Inflammatory macrophage (primary cell): ENCODE measurements at places on chromosomes 2 and 18.
A peak's percentile ranks its signal among the peaks of the same experiment; 100 is the strongest.

DNA sequence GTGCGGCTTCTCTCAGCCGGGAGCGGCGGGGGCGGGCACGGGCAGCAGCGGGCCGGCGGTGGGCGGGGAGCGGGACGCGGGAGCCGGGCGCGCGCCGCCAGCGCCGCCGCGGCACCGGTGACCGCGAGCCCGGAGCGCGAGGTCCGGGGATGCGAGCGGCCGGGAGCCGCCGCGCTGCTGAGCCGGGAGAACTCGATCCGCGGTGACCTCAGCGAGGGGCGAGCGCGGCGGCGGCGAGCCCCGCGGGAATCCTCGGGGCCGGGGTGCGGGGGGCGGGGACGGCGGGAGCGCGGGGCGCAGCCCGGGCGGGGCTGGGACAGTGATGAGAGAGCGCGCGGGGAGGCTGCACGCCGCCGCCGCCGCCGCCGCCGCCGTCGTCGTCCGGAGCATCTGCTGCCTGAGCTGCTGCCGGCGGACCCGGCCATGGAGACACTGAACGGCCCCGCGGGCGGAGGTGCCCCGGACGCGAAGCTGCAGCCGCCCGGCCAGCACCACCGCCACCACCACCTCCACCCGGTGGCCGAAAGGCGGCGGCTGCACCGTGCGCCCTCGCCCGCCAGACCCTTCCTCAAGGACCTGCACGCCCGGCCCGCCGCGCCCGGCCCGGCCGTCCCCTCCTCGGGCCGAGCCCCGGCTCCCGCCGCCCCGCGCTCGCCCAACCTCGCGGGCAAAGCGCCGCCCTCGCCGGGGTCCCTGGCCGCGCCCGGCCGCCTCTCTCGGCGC is at the start of gene MTCL1:
Gene MTCL1 (plus strand): TSS at position 319 of the 723 bp plus-strand sequence. CDS start 105 bp downstream, at position 424.
- DNase-seq = peak; percentile 13

DNA sequence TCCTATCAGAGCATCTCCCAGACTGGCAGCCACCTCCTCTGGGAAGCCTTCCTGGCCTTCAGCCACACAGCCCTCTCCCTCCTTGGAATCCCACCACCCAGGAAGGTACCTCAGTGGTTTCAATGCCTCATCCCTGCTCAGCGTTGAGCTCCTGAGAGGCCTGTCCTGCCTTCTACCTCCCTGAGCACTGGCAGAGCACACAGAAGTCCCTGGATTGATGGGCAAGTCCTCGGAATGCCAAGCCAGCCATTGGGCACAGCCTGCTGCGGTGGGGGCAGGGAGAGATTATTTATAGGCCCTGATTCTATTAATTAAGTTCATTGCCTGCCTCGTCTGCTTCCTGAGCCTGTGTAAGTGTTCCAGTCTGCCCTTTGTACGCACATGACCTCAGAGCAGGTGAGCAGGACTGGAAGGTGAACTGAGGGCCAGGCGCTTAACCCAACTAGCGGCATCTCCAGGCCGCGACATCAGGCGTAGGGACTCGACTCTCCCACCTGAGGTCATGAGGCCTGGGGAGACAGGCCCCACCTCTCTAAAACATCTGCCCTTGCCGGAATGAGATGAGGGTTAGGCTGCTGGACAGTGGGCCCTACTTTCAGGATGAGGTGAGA is 63.4 kb downstream of the SMAD7 start:
- no peak for DNase-seq

DNA sequence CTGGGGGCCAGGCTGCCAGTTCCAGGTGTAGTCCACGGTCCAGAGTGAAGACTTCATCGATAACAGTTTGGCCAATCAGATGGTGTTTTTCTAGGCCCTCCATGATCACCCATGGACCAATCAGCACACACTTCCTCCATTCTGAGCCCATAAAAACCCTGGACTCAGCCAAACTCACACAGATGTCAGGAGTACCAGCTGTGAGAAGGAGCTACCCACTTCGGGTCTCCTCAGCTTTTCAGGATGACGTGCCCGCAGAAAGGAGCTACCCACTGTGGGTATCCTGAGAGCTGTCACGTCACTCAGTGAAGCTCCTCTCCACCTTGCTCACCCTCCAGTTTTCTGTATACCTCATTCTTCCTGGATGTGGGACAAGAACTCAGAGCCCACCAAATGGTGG is 210.0 kb upstream of the RASGRP3 start:
- DNase-seq = no peak

DNA sequence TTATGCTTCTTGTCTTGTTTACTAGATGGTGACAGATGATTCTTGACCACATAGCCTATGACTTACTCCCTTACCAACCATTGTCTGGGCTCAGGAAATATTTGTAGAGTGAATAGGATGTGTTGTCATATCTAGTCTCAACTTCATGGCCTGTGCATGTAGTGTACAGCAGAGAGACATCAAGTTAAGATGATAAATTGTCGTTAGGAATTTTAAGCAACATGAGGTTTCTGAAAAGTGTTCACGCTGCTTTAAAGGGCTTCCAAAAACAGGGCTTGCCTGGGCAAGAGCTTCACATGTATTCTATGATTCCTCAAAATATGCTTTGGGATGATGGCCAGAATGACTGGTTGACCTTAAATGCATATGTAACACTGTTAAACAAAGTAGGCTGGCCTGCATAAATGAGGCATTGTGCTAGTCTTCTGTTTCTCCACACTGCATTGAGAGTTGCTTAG is 424.0 kb downstream of the RND3 start:
- DNase-seq = no peak

GRCh38 chr2:222693837-222694236 is 22.4 kb downstream of the MOGAT1 start:
- DNase-seq = peak; percentile 32

- no peak for DNase-seq
Measured at GRCh38 chr2:121351521-121352318, 66.7 kb upstream of the TFCP2L1 start.

GRCh38 chr18:23934252-23934651 is 80.3 kb upstream of the TTC39C start:
- DNase-seq = no peak

DNA sequence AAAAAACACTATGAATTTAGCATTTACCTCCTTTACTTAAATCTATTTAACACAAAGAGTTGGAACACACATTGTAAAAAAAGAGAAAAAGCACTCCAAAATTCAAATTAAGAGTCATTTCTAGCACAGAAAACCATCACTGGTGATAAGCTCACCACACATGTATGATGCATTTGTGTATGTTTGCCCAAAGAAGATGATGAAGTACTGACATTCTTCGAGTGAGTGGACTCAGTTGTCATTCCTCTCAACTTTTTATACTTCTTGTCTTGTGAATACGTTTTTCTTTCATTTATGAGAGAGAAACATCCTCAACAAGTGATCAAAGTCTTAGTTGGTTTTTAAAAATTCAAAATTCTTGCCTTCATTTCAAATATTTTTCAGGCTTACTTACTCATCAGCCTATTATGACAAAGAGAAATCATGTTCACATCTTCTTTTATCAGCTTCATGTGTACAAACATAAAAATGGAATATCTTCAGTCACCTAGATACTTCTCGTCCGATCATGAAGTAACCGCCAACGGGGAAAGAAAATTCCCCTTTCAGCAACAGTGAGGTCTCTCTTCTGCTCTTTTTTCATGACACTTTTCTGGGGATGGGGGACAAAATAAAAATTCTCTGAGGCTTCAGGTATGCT is 1.5 kb downstream of the DSEL start:
- DNase-seq = no peak

DNA sequence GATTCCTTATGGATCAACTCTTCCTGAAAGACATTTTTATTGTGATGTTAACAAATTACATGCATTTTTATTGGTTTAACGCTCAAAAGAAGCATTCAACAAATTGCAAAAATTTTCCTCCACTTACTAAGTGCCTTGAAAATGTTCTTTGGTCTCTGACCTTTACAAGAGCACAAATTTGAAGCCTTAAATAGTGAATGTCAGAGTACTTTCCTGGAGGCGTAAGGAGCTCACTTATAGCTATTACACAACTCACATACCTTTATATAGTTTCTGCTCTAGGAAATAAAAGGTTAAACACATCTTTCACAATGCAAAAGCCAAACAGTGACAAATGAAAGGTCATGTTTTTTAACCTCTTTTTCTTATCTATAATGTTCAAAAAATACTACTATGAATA is 405.7 kb upstream of the ZNF804A start:
- no peak for DNase-seq

DNA sequence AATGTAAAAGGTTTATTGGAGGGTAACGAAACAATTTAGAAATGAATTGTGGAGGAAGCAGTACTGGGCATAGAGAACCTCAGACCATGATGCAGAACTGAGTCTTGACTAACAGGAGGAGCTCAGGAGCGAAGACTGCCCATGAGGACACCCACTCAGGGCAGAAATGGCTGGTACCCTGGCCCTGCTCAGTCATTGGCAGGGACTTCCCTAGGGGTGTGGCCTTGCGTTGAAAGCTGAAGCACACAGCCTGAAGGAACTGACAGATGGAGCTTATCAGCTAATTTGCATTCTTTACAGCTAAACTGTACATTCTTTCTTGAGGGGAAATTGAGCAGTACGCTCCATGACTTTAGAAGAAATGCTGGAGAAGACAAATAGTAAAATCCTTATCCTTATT is 57.1 kb downstream of the PDK1 start:
- DNase-seq = no peak

GRCh38 chr2:109162999-109163398 is 34.0 kb downstream of the SH3RF3 start:
- no peak for DNase-seq

GRCh38 chr2:19802086-19802841 is 99.5 kb downstream of the TTC32 start:
- no peak for DNase-seq

DNA sequence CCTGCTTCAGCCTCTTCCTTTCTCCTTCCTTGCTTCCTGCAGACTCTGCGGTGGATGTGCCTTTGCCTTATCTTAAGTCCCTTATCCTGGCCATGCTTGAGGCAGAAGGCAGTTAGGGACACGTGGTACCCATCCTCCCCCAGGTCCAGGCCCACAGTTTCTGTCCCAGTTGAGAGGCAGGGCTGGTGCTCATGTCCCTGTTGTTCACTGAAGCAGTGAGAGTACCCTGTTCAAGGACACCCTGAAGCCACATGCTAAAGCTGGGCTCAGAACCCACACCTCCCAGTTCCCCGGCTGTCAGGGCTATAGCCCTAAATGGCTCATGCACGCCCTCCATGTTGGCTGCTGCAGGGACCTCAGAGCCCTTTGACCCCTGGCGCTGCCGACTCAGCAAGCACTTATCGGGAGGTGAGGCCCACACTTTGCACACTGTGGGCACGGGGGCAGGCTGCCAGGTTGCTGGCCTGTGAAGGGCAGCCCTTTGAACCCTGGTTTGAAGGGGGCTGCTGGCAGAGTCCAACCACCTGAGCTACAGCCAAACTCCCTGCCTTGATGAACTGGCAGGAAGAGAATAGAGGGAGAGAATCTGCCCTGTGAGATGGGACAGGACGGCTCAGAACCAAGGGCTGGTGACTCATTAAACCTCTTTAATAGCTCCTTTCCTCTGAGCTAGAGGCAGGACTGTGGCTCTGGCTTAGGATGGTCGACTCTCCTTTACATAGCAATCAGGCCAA is 6.3 kb downstream of the KHK start:
- DNase-seq = no peak

DNA sequence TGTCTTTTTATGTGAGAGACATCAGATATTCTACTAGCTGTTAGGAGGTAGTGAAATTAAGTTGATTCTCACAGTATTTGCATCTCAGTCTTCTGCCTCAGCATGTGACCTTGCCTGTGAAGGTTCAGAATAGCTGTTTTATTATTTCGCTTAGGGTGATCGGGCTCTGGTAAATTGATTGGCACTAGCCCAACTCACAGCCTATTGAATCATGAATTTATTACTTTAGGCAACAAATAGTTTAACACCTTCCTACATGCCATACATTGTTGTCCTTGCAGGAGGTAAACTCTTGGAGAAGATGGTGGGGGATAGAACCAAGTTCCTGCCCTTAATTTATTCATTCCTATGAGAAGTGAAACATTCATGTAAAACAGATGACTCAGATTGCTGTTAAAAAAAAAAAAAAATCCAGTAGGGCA is 101.9 kb downstream of the GPD2 start:
- no peak for DNase-seq

DNA sequence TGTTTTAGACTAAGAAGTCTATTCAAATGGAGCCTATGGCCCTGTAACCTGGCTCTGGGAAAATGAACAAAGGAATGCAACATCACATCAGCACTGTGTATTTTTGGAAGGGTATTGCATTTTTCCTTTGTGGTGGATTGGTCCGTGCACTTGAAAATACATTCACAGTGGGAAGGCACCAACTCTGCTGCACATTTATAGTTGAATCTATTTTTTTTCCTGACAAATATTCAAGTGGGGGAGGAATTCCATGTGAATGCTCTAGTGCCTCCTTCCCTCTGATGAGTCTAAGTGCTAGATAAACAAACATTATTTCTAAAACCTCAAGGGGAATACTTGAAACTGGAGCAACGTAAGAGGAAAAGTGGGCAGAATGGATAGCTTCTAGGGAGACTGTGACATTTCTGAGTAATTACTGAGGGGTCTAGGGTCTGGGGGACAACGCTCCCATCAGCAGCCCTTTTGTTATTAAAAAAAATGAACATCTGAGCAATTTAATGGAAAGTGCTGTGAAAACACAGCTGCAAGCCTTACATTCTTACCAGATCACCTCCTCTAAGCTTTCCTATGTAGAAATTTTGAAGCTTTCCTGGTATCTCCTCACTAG is 208.2 kb downstream of the SLC8A1 start:
- no peak for DNase-seq

- DNase-seq = no peak
Measured at GRCh38 chr2:3644246-3644525, 13.8 kb upstream of the ALLC start.

GRCh38 chr2:85156619-85157018 is 23.4 kb downstream of the TCF7L1 start:
- no peak for DNase-seq

DNA sequence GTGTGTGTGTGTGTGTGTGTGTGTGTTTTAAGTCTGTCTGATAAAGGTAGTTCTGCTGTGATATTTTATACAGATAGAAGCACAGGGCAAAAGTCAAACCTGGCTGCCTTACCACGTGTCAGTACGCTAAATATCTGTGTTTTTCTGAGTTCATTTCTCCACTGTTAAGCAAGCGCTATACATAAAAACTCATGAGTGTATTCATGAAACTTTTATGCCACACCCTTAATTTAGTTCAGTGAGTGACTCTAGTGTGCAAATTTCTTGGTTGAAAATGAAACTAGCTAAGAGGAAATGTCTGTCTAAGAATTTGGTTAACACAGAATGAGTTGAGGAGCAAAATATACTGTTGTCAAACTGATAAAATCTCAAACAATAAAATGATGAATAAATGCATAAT is 11.2 kb downstream of the CASP10 start:
- peak; percentile 69 for DNase-seq

- DNase-seq = no peak
Measured at GRCh38 chr2:231355508-231356465, 39.7 kb upstream of the B3GNT7 start.

GRCh38 chr2:86021396-86022378 is 84.0 kb downstream of the POLR1A start:
- DNase-seq = no peak

- no peak for DNase-seq
Measured at GRCh38 chr18:35027206-35027605, 14.0 kb upstream of the MAPRE2 start.

DNA sequence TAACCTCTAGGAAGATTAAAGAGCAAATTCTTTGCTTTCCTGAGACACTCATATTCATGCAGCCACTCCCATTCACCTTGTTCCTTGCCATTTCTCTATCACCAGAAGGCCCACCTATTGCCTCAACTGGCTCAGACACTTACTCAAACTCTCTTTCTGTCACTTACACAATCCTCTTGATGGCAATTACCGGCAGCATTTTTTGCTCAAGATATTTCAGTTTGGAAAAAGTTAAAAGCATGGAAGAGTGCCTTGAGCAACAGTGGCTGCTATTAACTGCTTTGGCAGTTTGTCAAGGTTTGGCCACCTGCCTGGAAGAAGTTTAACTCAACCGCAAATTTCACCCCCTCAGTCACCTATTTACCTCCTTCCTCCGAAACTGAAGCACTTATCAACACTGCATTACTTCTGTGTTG is 1104.0 kb upstream of the PIK3C3 start:
- DNase-seq = no peak
